Midbrain (tissue), 1 donor: ENCODE measurements at places on chromosomes 2 and 18.

DNA sequence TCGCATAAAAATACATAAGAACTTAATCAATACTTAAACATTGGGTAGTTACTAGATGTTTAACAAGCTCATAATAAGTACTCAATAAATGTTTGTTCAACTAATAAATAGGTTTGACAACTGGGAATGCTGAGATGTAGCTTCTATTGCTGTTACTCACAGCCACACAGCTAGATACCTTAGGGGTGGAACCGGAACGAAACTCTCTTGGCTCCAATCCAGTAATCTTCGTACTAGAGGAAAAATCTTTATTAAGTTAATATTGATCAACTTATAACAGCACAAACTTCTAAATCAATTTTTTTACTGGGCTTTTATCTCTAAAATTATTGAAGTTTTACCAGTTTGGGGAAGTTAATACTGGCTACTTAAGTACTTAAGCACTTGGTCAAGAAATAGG, 247.8 kb downstream of the PAX3 start:
- DNase-seq = no peak

- DNase-seq = no peak
These were observed 969 bp upstream of the ALKAL2 start for GRCh38 chr2:288758-289361.

DNA sequence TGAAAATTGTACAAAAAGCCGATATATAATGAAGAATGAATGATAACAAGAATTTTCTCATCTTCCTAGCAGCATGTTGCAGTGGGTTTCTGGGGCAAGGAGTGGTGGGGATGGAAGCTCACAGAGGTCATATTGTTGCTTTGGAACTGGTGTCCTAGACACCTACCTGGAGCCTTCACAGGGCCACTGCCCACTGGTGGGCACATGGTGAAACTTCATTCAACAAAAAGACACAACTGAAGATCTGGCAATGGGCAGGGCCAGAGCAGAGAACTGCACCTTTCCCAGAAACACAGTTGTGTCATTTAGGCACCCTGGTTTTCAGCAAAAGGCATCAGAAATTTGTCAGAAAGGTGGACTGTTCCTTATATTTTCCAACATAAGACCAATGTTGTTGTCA, 115.3 kb downstream of the FHOD3 start:
- DNase-seq = no peak

DNA sequence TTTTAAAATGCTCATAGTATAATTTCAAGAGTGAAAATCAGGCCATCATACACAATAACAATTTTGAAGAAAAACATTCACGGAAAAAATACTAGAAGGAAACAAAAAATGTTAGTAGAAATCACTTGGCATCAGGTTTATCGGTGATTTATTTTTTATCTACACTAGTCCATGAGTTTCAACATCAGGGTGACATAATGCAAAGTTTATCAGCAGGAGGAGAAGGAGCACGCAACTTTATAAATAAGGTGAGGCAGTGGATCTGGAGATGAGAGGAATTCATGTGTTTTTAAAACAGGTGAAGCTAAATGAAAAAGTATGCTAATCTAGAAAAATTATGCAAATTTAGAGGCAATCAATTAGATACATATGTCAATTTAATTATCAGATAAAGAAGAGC, 54.2 kb downstream of the MGAT4A start:
- DNase-seq = no peak

DNA sequence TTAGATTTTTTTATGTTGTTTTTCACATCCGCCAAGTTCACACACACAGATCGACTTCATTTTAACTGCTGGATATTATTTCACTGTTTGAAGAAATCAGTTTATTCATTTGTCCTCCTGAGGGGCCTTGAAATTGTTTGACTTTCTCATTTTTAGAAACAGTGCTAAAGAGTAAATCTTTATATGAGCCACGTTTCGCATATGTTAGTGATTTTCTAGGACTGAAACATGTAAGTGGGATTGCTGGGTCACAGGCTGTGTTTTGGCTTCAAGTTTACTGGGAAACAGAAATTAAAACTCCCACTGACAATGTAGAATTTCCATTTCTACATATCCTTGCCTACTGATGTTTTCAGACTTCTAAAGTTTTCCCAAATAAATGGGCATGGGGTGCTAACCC, 363.8 kb downstream of the NCKAP5 start:
- DNase-seq = no peak

GRCh38 chr2:234257859-234258561, 207.5 kb downstream of the SPP2 start:
- DNase-seq = no peak

GRCh38 chr2:72211777-72212485, 64.3 kb upstream of the CYP26B1 start:
- no peak for DNase-seq

DNA sequence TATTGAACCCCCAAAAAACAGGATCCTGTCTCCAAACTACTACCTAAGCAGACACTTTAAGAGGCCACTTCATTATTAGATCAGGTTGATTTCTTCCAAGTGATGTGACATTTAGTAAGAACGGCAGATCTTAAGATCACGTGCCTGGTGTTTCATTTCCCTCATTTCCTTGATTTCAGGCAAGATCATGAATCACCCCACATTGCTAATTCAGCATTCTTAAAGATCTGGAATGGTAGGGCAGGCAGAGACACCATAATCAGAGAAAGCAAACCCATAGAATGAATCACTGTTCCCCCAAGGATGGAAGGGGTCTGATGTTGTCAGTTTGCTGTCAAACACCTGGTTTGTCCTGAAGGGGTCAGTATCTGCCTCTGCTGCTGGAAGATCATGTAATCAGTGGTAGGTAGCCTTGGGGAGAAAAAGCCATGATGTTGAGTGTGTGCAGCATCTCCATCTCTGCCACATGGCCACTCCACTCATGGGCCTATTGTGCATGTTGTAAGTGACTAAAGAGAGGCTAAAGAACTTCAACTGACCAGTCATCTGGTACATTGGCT, 133.9 kb downstream of the ARHGAP15 start:
- no peak for DNase-seq

DNA sequence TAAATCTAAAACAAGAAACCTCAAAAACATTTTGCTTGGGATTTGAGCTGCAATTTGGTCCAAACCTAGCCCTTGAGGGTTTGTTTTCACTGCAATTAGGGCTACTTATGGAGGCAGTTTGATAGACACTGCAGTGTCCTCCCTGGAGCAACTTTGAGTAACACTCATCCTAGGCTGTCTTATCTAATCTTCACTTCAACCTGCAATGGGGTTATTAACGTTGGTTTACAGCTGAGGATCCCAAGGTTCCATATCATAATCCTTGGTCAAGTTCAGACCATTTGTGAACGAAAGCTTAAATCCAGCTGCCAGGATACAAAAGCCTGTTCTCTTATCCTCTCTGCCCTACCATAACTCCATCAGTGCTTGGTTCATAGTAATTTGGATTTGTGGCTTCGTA, 2.5 kb downstream of the ANXA4 start:
- DNase-seq = no peak

DNA sequence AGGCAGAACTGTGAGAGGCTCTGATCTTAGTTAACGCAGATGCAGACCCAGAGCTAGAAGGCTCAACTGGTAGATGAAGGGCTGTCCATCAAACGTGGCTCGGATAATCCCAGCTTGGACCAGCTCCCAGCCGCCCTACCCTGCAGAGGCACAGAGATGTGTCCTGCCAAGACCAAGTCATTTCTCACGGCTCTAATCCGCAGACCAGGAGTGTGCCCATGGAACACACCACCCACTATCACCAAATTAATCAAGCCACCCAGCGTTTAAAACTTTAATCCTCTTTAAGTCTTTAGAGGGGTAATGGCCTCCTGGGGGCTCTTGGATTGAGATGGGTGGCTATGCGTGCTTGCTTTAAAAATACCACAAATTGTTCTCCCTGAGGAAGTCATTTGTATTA, 17.5 kb downstream of the LYPD1 start:
- no peak for DNase-seq

DNA sequence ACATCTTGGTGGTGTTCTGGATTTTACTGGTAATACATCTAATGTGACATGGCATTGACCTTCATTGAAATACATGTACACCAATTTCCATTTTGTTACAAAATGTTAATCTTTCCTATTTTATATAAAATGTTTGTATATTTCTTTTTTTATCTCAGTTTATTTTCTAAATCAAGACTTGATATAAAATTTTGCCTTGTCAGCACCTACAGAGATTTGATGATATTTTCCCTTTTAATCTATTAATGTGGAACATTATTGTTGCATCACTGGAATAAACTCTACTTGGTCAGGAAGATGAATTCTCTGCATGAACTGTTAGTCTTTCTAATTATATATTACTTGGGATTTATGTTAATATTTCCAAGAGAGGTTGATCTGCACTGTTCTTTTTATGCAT, 294.0 kb upstream of the ETAA1 start:
- DNase-seq = no peak

GRCh38 chr18:57088883-57089282, 58.0 kb upstream of the BOD1L2 start:
- no peak for DNase-seq

- no peak for DNase-seq
These were observed 297.1 kb downstream of the CLIP4 start for GRCh38 chr2:29412197-29412925.

GRCh38 chr2:183709829-183710228, 585.6 kb downstream of the NUP35 start:
- no peak for DNase-seq

- peak; percentile 69 for DNase-seq
These were observed 117.6 kb downstream of the FAM124B start for GRCh38 chr2:224284134-224284946.

GRCh38 chr2:171909266-171909665, 13.0 kb upstream of the HAT1 start:
- DNase-seq = no peak

DNA sequence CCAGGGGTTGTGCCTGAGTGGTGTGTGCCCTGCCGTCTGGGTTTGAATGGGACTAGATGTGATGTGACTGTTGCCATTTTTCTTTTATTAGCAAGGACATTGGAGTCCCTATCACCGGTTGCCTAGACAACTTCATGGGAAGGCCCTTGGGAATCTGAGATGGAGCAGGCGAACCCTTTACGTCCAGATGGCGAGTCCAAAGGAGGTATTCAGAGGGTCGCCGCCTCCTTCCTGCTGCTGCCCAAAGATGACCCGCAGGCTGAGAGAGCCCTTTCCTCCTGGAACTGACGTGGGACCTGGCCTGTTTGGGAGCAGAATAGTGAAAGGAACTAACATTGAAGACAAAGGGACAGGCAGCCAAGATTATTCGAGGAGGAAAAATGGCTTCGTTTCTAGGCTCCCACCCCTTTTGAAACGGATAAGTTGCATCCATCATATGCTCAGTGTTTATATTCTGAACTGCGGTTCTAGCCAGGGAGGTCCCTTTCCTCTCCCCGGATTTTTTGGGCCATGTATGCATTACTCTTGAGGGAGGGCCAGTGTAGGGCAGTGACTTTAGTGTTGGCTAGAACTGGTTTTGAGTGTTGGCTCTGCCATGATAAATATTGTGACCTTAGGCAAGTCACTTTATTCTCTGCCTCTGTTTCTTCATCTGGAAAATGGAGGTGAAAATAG, 673 bp downstream of the CENPO start:
- DNase-seq = no peak

DNA sequence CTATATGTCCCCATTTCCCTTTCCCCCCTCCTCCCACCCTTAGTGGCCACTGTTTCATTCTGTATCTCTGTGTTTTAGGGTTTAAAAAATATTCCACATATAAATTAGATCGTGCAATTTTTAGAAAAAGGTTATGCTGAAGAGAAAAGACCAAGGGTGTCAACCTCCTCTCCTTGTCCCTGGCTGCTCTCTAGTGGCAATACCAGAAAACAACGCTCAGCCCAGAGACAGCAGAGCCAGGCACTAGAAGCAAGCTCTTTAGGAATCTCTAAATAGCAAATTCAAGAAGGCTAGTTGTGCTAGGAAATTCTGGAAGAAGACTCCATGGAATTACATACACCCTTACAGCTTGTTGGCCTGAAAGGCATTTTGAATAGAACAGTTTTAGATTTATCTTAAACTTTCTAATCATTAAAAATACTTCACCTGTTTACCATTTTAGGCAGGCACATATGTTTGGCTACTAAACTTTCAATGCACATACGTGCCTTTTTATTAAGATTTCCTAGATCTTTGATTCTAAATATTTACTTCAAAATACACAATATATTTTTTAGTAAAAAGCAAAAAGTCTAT, 35.1 kb upstream of the RASGRP3 start:
- DNase-seq = peak; percentile 81

DNA sequence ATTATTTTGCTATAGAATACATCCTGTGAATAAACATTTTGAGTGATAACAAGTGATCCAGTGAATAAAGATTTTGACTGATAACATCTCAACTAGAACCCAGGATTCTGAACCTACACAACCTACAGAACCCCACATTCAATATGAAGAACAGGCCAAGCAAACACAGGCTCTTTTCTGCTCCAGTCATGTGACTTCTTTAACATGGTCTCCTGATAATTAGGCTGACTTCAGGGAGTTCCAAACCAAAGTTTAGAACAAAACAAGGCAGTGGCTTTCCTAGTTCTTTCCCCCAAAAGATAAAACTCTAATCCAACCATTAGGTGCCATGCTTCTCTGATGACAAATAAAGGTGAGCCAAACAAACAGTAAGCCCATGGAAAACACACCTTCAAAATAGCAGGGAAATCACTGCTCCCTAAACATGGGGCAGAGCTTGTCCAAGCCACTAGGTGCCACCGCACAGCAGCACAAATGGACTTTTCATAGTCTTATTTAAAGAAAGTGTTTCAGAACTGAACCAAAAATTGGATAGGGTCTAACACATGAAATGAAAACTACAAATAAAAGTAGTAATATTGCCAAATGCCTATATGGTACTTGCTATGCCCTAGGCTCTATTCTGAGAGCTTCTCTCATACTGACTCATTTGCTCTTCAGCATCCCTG, 95.3 kb downstream of the EVA1A start:
- no peak for DNase-seq

- DNase-seq = no peak
These were observed 52.6 kb upstream of the EMILIN2 start for GRCh38 chr18:2794159-2794558.

DNA sequence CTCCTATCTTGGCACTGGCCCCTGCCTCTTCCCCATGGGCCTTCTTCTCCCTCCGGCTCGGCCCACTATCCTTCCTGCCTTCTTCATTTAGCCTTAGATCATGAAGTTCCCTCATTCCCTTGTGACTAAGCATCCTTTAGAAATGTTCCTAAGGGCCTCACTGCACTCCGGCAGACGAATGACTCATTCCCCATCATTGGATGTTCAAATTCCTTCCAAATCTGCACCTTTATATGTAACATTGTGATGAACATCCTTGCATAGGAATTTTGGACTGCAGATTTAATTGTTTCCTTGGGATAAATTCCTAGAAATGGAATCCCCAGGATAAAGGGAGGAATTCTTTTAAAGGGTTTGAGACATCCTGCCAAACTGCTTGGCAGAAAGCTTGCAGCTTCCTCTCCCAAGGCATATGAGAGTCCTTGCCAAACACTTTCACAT, 19.0 kb downstream of the CRACDL start:
- DNase-seq = peak; percentile 9
